ENCODE measurements at places on chromosomes 7 and 10.
A peak's percentile ranks its signal among the peaks of the same experiment; 100 is the strongest.

GRCh38 chr7:90828601-90829000 is 232.5 kb downstream of the CDK14 start:
- no peak for DNase-seq
- no peaks in the 10 kb centered on the region for H3K27me3 ChIP-seq
- no peaks in the 10 kb centered on the region for H3K36me3 ChIP-seq

DNA sequence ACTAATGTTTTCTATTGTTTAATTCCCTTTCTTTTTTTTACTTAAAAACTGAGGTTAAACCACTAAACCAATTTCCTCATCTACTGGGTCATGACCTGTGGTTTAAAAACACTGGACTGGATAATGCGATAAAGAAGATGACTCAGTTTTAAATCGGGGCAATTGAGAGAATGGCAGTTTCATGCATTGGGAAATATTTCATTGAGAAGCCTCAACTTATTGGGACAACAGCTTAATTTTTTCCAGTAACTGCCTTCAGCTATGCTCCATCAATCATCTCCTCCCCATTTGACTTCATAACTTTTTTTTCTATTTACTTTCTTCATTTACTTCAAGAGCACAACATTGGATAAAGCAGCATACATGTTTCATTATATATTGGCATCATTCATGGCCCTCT is 61.8 kb upstream of the MET start:
- H3K27me3 ChIP-seq = no peaks in the 10 kb centered on the region
- H3K4me1 ChIP-seq = no peaks in the 10 kb centered on the region
- no peak overlapping the region for H3K27ac ChIP-seq
- no peak for DNase-seq
- no peaks in the 10 kb centered on the region for H3K36me3 ChIP-seq
- H3K4me3 ChIP-seq = no peak overlapping the region

DNA sequence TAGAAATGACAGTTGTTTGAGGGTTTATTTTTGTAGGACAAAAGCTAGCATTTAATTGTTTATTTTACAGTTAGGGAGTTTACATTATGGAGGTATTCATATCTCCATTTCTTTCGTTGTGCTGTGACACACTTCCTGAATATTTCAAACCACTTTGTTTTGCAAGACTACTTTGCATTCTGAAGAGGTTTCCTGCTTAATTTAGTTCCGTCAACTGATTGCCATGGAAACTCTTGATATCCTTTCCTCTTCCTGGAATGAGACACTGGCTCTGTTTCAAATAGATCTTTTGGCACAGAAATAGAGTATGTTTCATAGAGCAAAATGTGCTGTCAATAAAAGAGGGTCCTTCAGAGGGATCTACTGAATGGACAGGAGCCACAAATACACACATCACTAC is 159.5 kb upstream of the AGR3 start:
- no peaks in the 10 kb centered on the region for H3K27me3 ChIP-seq
- no peak overlapping the region for H3K4me3 ChIP-seq
- no peaks in the 10 kb centered on the region for H3K4me1 ChIP-seq

- peak; percentile 44 for DNase-seq
- no peaks in the 10 kb centered on the region for H3K27me3 ChIP-seq
- H3K4me3 ChIP-seq = no peak overlapping the region
These were observed 49.1 kb upstream of the CDC14C start for GRCh38 chr7:48875045-48875916.

DNA sequence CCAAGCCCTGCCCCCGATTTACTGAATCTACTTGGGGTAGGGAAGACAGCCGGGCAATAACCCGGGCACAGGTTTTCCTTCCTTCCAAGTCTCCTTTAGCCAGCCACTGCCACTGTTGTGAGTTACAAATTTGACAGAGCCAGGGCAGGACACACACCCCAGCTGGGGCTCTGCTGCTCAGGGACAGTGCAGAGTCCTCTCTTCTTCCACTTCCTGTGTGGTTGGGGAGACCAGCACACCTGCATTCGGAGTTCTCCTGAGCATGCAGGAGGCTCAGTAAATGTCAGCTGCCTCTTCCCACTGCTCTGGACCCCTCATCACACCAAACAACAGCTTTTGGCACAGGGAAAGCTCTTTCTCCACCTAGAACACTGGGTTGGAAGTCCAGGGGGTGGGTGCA is 21.3 kb downstream of the CHST15 start:
- H3K27ac ChIP-seq = no peak overlapping the region
- H3K4me1 ChIP-seq = peaks cover 9% of the 10 kb centered on the region
- H3K4me3 ChIP-seq = no peak overlapping the region
- DNase-seq = no peak

DNA sequence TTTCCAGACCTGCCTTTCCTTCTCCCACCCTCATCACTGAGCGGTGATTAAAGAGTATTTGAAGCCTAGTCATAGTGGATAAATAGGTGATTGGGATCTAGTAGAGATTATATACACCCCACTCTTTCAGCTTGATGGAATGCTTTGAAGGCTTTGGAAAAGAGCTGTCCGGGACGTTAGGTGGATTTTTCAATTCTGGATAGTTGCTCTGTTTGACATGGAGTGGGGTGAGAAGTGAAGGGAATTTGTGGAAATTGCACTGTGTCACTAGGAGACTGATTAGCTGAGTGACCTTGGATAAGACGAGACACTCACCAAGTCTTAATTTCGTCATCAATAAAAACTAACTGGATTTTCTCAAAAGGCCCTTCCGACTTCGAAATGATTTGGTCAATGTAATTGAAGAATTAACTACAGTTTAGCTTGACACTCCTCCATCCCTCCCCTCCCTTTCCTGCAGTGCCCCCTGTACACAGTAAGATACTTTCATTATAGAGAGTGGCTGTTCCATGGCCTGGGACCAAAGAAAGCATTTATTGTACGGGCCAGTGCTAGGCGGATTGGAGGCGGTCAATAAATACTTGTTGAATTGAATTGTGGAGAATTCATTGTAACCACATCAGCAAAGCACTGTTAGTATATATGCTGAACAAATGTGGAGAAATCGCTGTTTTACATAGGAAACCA is 962 bp downstream of the ZKSCAN1 start:
- H3K27me3 ChIP-seq = no peaks in the 10 kb centered on the region
- H3K36me3 ChIP-seq = no peaks in the 10 kb centered on the region
- H3K4me3 ChIP-seq = peak overlapping the region; percentile 88

- no peaks in the 10 kb centered on the region for H3K36me3 ChIP-seq
- H3K4me3 ChIP-seq = no peak overlapping the region
- H3K27ac ChIP-seq = no peak overlapping the region
- no peaks in the 10 kb centered on the region for H3K27me3 ChIP-seq
These were observed 66.7 kb upstream of the IL6 start for GRCh38 chr7:22660293-22660692.

DNA sequence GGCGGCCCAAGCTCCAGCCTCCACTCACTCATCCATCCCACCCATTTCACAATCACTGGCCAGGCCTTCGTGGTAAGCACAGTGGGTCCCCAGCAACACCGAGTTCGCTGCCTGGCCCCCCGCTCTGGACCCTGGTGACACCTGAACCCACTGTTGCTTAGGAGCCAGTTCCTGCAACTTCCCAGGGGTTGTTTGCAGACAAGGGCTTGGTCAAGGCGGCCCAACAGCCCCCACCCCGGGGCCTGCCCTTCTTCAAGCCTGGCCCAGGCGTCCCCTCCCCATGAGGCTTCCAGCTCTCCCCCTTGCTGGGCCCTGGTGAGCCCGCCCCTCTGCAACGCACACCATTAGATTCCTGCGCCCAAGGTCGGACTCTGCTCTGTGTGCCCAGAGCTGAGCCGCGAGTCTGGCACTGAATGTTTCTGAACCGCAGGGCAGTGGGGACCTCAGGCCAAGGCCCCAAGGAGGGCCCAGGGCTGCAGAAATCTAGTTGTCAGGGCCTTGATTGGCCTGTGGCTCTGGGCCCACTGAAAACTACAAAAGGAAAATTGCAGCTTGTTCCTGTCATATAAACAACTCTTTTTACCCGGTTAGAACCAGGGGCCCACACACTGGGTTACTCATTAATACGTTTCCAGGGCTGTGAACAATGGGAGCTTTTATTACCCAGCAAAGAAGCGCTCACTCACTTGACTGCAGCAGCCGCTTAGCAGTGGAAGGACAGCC is 2.1 kb upstream of the COX19 start:
- H3K27me3 ChIP-seq = no peaks in the 10 kb centered on the region
- no peak for DNase-seq
- H3K4me3 ChIP-seq = no peak overlapping the region
- H3K4me1 ChIP-seq = no peaks in the 10 kb centered on the region
- peak overlapping the region; percentile 88 for H3K27ac ChIP-seq

DNA sequence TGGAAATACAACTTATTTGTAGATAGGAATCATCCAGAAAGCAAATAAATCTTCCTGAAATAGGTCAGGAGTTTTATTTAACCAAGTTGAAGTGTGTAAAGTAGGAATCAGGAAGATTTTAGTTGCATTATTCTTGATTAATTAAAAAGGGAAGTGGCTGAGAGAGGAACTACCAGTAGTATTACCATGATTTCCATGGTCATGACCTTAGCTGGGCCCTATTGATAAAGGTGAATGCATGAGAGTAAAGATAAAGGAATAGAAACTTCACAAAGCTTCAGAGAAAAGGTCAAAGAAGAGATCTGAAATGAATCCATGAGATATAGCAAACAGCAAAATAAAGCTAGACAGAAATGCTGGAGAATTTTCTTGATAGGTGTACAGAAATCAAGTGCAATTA is 46.2 kb upstream of the DLX6 start:
- H3K36me3 ChIP-seq = no peaks in the 10 kb centered on the region
- no peaks in the 10 kb centered on the region for H3K27me3 ChIP-seq
- no peak overlapping the region for H3K4me3 ChIP-seq
- H3K4me1 ChIP-seq = no peaks in the 10 kb centered on the region

DNA sequence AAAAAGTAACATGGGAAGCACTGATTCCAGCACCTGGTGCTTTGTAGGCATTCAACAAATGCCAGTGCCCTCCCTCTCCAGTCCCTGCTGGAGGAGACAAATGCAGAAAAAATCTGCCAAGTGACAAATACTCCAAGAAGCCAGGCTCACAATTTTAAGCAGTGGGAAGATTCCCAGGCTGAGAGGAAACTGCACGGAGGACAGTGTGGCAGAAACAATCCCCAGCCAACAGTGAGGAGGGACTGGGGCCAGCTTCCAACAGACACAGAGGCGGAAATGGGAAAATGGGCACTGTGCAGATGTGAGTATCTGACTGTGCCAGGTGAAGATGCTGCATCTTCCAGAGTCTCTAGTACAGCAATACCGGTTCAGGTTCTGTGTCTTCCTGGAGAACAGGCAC is 106.3 kb downstream of the SLIT1 start:
- H3K4me1 ChIP-seq = no peaks in the 10 kb centered on the region
- no peaks in the 10 kb centered on the region for H3K36me3 ChIP-seq
- peaks cover 4% of the 10 kb centered on the region for H3K27me3 ChIP-seq
- H3K27ac ChIP-seq = no peak overlapping the region
- DNase-seq = no peak
- no peak overlapping the region for H3K4me3 ChIP-seq

DNA sequence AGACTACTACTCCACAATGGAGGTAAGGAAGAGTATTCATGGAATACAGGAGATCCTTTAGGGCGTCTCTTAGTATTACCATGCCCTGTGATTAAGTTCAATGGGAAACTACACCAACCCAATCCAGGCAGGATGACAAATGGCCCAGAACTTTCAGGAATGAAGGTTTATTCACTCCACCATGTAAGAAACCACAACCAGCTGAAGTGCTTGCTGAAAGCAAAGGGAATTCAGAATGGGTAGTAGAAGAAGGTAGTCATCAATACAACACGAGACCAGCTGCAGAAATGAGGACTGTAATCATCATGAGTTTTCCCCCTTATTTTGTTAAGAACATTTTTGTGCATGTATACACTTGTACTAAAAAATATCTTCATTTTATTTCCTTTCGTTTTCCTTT is 76.6 kb downstream of the GPR37 start:
- DNase-seq = no peak
- no peaks in the 10 kb centered on the region for H3K36me3 ChIP-seq
- H3K4me1 ChIP-seq = no peaks in the 10 kb centered on the region
- H3K27ac ChIP-seq = no peak overlapping the region

DNA sequence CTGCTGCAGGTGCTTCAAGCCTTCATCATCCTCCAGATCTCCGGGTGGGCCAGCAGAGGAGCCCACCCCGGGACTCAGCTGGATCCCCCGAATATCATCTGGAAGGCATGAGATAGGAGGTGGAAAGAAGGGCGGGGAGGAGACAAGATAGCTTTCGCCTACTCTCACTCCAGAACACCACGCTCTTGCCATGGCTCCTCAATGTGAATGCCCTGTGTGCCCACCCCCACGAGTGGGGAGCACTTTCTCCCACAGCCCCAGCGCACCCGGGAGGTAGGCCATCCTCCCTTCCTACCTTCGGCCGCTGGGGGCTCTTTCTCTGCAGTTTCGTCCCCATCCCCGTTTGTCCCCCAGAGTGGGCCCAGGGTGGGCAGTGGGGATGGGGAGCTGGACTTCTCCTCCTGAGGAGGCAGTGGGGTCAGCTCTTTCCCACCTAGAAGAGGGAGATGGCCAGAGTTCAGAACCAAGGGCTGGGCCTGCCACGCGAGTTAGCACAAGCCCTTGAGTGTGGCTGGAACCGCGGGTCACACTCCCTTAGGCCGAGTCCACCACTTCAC is 8.9 kb downstream of the GIGYF1 start:
- H3K36me3 ChIP-seq = peaks cover 11% of the 10 kb centered on the region
- no peak for DNase-seq
- no peak overlapping the region for H3K4me3 ChIP-seq
- H3K4me1 ChIP-seq = peaks cover 31% of the 10 kb centered on the region
- H3K27me3 ChIP-seq = no peaks in the 10 kb centered on the region
- no peak overlapping the region for H3K27ac ChIP-seq

- no peak for DNase-seq
- H3K36me3 ChIP-seq = no peaks in the 10 kb centered on the region
- H3K27me3 ChIP-seq = no peaks in the 10 kb centered on the region
- peak overlapping the region; percentile 15 for H3K27ac ChIP-seq
- H3K4me3 ChIP-seq = no peak overlapping the region
- peaks cover 11% of the 10 kb centered on the region for H3K4me1 ChIP-seq
These were observed 53.2 kb downstream of the PANK1 start for GRCh38 chr10:89591796-89592271.

DNA sequence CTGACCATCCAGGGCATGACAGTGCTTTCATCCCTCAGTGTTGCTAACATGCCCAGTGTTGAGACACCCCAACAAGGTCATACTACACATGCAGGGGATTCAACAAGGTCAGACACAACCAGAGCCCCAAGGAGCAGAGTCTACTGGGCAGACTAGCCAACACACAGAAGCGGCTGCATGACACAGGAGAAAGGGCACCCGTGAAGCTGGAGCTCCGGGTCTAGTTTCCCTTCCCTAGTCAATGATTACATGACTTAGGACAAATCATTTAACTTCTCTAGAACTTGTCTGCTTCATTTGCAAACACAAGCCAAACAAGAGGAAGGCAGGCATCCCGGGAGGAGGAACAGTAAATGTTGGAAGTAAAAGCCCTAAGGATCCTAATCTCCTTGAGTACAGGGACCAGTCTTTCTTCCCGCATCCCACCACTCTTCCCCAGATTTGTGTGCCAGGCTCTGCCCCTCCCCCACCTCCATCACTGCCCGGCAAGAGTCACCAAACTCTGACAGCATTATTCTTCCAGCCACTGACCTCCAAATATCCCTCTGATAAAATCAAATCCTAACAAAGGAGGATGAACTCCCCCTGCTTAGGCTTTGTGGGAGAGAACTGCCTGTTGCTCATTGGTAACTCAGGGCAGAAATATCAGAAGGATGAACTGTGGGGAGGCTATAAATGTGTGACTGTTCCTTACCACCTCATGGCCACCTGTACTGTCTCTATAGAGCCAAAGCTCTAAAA is 104.3 kb downstream of the KCNMA1 start:
- H3K27ac ChIP-seq = no peak overlapping the region
- DNase-seq = no peak
- no peaks in the 10 kb centered on the region for H3K36me3 ChIP-seq
- H3K27me3 ChIP-seq = no peaks in the 10 kb centered on the region
- H3K4me1 ChIP-seq = peaks cover 6% of the 10 kb centered on the region
